HS-27A (cell line): ENCODE measurements at places on chromosomes 2 and 18.

GRCh38 chr18:11042247-11042646, 107.1 kb downstream of the PIEZO2 start:
- DNase-seq = no peak

DNA sequence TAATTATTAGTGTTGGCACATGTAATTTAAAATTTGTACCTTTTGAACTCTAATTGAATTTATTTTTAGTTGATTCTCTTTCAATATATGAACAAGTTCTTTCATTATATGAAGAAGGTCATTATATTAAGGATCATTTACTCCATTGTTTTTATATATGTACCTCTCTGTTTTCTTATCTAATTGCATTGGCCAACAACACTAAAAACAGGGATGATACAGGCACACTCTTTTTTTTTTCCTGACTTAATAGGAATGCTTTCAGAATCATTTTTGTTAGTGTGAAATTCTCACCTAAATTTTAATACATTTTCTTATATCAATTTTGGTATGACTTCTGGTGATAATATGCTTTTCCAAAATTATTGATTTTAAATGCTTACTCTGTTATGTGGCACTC, 75.0 kb upstream of the SCN1A start:
- DNase-seq = no peak

- DNase-seq = no peak
Observed at GRCh38 chr2:113212245-113213060, 38.7 kb downstream of the PSD4 start.

- no peak for DNase-seq
Observed at GRCh38 chr2:241114836-241115235, 12.7 kb upstream of the MTERF4 start.

- no peak for DNase-seq
Observed at GRCh38 chr18:7742224-7742623, 175.1 kb downstream of the PTPRM start.

- DNase-seq = peak; percentile 17
Observed at GRCh38 chr18:59631583-59632181, 65.5 kb downstream of the CCBE1 start.

DNA sequence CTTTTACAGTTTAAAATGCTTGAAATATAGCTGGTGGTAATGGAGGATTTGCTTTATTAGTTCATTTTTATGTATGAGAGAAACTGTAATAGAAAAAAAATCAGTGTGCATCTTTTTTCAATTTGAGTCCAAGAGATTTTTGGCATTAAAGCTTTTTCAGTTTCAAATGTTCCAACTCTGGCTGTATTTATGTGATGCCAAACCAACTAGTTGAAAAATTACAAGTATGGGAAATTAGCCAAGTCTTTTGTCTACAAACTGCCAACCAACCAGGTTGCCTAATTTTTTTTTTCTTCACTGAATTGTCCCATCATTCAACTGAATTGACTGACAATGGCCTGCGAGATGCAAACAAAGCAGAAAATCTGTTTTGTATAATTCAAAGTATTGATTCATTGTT, 95.7 kb downstream of the ICOS start:
- no peak for DNase-seq

GRCh38 chr2:180077295-180077906, 70.3 kb upstream of the CWC22 start:
- no peak for DNase-seq

- no peak for DNase-seq
Observed at GRCh38 chr18:21865043-21865442, 124.5 kb downstream of the MIB1 start.

- DNase-seq = no peak
Observed at GRCh38 chr2:73337828-73338227, 44.5 kb upstream of the EGR4 start.

DNA sequence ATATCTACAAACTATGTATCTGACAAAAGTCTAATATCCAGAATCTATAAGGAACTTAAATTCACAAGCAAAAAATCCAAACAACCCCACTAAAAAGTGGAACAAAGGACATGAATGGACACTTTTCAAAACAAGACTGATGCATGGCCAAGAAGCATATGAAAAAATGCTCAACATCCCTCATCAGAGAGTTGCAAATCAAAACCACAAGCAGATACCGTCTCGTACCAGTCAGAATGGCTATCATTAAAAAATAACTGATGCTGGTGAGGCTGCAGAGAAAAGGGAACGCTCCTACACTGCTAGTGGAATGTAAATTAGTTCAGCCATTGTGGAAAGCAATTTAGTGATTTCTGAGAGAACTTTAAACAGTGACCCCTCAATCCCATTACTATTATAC, 56.5 kb downstream of the CCBE1 start:
- DNase-seq = no peak
